WERI-Rb-1 (cell line): ENCODE measurements at places on chromosomes 3 and 15.

DNA sequence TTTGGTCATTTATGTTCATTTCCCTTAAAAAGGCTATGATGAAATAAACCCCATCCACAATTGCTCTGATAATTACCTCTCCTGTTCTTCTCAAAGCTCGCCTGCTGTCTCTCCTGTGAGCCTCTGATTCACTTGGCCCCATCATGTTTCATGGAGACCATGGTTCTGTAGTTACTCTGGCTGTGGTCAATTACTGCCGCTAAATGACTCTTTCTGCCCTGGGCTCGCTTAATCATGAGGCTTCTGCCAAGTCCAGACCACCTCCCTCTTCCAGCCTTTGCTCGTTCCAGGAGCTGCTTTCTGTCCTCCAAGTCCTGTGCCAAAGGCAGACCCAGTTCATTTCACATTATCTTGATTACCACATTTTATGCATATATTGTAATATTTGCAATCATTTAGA, 91.9 kb downstream of the THSD4 start:
- DNase-seq, result no peak

- peak; percentile 67 for DNase-seq
These were observed 1.5 kb upstream of the MAPKBP1 start for GRCh38 chr15:41772720-41773331.

GRCh38 chr3:29494305-29495036, 213.6 kb downstream of the RBMS3 start:
- no peak for DNase-seq

- DNase-seq, result no peak
These were observed 17.8 kb downstream of the ZNF35 start for GRCh38 chr3:44666346-44666745.

DNA sequence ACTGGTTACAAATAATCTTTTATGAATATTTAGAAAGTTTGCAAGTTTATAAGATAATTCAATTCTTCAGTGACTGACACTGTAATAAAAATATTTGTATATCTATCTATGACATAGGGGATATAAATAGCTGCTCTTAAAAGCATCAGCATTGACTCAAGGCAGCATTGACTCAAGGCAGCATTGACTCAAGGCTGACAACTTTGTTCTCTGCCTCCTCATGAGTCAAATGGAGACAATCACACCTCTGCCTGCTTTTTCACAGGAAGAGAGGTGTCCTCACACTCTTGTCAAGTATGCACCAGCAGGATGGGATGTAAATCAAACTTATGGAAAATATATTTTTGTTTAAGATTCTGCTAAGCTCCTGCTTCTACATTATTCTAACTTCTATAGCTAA, 1173.1 kb downstream of the NSUN3 start:
- DNase-seq, result no peak

- no peak for DNase-seq
These were observed 45.4 kb upstream of the UBE2E1 start for GRCh38 chr3:23760325-23760724.

DNA sequence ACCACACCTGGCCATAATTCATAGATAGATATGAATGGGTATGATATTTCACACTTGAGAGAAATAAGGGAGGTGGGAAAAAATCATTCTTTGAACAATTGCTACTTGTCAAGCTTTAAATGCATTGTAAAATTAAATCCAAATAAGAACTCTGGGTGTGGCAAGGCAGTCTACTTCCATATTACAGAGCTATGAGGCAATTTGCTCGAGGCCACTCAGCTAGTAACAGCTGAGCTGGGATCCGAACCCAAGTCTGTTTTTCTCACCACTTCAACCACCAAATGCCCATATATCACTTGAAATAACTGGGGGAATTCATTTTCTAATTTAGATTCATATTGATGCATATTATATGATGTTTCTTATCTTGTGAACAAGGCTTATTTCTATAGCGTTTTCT, 482.2 kb upstream of the ADAMTS9 start:
- DNase-seq, result no peak

DNA sequence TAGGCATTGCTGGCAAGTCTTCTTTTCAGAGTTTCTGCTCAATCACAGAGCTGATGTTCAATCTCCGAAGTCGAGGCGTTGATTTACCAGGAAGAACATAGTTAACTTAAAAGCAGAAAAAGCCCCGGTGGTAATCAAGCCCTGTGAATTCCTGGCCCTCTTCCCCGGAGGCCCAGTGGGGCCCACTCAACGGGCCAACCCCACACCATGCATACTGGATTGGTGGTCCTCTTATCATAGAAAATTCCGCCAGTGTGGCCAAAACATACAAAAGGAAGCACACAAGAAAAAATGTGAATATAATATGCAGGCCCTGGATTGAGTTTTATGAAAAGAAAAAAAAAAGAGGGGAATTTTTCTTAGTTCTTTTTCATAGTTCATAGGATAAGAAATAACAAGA, 873.0 kb upstream of the NR2F2 start:
- DNase-seq, result no peak

DNA sequence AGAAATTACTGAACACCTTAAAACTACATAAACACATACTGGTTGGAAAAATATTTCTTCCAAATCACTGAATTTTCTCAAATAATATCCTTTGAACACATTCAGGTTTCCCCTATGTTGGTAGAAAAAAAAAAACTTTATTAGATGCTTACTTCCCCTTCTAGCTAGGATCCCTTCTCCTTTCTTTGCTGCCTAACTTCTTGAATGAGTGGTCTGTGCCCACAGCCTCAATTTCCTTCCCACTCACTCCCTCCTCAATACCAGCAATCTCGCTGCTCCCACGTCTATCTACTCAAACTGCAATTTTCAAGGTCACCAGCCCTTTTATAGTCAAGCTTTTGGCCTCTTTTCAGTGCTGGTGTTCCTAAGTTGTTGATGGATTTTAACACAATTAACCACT, 8.3 kb downstream of the CD200R1 start:
- no peak for DNase-seq

DNA sequence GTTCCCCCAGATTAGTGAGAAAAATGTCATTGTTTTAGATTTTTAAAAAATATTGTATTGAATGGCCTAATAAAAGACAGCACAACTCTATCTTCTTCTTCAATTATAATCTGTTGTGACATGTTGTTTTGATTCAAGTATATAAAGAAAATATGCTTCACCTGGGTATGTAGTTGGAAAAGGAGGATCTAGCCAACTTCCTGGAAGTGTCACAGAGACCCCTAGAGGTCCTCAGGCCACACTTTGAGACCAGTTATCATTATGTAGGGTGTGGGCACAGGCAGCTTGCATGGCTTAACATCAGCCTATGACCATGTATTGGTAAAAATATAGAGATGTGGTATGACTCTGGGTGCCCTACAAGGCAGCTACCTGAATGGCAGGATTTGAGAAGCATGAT, 14.7 kb upstream of the RYR3 start:
- no peak for DNase-seq

GRCh38 chr3:141330235-141330634, 38.1 kb upstream of the ZBTB38 start:
- no peak for DNase-seq

DNA sequence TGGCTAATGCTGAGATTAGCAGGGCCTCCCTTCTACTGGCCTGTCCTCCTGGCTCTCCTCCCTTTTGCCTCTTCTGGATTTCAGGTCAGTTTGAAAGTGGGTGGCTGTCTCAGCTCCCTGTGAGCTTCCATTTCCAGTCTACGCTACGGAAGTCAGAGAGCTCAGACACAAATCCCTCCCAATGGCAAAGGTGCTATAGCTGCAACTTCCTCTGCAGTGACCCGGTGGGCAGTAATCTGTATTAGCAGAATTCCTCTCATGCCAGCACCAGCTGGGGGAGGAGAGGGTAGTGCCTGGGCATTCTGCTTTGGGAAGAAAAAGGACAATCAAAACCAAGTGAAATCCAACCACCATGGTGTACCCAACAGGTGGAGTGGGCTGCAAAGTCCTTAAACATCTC, 171.4 kb downstream of the STT3B start:
- no peak for DNase-seq

DNA sequence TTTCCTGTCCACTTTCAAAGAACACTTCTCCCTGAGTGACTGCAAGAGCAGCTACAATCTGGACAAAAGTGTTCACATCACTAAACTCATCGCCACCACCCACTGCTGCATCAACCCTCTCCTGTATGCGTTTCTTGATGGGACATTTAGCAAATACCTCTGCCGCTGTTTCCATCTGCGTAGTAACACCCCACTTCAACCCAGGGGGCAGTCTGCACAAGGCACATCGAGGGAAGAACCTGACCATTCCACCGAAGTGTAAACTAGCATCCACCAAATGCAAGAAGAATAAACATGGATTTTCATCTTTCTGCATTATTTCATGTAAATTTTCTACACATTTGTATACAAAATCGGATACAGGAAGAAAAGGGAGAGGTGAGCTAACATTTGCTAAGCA, 1.8 kb downstream of the CCRL2 start:
- DNase-seq, result no peak

DNA sequence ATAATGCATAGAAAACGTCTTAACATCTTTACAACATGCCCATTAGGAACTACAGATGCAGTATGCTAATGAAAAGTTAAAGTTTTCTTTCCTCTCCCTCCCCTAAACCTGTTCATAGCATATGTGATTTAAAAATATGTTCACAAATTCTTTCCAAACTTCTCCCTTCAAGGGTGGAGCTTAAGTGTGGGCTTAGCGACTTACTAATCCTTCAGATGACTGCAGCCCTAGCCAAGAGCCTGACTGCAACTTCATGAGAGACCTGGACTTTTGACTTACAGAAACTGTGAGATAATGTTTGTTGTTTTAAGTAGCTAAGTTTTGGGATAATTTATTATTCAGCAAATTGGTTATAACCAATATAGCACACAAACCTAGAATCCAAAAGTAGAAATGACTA, 22.0 kb upstream of the ANXA2 start:
- no peak for DNase-seq

DNA sequence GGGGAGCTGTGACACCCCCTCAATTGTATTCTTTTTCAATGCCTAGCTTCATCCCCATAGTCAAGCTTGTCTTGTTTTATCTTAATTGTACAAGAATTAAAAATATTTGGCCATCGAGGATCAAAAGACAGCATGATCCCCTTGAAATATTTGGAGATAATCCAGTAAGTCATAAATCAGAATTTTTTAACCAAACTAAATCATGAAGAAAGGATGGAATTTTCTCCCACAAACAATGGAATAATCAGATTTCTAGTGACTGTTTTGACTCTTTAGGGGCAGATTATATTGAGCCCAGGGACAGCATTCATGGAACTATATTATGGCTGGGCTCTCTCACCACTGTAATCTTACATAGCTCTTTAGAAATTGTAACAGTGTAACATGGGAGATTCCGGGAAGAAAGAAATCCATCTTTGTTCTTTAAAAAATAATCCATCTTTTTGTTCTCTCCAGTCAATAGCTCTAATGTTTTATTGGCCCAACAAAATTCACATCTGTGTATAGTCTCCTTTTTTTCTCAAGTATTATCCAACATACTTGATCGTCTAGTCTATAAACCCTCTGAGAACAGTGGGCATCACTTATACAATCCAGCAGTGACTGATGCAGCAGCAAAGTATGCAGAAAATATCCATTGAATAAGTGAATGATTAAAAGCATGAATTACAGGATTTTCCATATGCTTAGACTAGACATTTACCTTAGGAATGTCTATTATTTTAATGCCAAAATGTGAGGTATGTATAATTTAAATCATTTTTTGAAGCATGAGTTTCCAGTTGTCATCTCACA, 277.0 kb upstream of the PLSCR5 start:
- no peak for DNase-seq

- DNase-seq, result no peak
These were observed 28.8 kb downstream of the NBEAL2 start for GRCh38 chr3:47008234-47008796.

DNA sequence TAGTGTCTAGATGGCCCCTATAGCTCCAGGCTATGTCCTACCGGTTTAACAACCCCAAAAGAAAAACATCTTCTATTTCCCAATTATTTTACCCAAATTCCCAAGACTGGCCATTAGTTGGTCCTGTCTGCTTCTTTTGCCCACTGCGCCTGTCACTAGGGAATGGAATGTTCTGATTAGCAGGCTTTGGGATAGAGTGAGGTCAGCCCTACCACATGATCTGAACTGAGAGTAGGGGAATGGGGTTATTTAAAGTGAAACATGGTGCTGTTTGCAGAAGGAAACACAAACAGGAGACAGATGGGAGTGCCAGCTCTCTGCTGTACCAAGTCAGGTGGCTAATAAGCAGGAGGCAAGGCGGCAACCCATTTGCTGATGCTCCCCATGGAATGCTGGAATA, 635.6 kb upstream of the CFAP20DC start:
- no peak for DNase-seq

GRCh38 chr15:69304182-69304545, 5.5 kb downstream of the PAQR5 start:
- DNase-seq, result no peak

- no peak for DNase-seq
These were observed 39.7 kb upstream of the AADAC start for GRCh38 chr3:151774235-151774634.

- DNase-seq, result no peak
These were observed 16.4 kb downstream of the CA12 start for GRCh38 chr15:63365273-63365680.

DNA sequence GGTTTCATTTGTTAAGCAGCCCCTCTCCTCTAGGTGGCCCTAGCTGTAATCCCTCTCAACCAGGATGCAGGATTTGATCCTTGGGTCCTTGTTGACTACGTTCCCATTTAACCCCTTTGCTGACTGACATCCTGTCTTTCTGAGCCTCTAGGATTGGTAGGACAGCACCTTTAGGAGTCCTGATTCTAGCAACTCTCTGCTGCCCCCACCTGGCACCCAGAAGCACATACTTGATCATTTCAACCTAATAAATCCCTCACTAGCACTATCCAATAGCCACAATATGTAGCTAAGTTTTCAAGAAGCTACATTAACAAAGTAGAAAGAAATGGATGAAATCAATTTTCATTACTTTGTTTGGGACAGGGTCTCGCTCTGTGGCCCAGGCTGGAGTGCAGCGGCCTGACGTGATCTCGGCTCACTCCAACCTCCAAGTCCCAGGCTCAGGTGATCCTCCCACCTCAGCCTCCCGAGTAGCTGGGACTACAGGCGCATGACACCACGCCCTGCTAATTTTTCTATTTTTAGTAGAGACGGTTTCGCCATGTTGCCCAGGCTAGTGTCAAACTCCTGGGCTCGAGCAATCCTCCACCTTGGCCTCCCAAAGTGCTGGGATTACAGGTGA, 28.3 kb downstream of the RSL24D1 start:
- peak; percentile 82 for DNase-seq

DNA sequence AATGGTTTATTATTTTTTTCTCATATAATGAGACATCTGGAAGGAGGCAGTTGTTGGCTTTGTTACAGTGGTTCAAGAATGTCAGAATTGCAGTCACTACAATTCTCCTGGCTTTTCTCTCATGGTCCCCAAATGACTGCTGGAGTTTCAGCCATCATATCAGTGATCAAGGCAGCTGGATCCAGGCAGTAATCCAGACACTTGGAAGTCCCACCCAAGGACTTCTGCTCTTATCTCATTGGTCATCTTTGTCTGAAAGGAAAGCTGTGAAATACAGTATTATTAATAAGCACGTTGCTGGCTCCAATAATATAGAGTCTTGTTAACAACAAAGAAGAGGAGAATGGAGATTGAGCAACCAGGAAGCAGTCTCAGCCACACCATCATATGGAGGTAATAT, 22.9 kb upstream of the MED12L start:
- no peak for DNase-seq
